ENCODE measurements at places on chromosomes 11 and 22.

GRCh38 chr11:129427816-129428406 lies 52.3 kb downstream of the BARX2 start:
- no peak for DNase-seq

- no peak for DNase-seq
Observed at GRCh38 chr22:27810609-27811151, 9.1 kb upstream of the MN1 start.

DNA sequence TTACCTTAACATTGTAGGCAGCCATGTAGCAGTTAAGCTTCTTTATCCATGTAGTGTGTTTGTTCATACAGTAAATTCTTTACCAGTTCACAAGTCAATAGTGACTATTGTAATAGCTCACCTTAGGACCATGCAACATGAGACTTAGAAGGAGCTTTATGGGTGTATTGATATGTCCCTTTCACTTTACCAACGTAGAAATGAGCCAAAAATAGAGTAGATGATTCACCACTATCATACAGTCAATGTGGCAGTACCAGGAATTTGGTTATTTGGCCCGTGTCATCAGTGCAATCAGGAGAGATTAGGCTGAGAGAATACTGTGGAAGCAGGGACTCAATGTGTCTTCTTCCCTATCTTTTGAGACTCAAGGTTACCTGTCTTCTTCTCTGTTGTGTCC lies 4.7 kb downstream of the ZDHHC13 start:
- no peak for DNase-seq

DNA sequence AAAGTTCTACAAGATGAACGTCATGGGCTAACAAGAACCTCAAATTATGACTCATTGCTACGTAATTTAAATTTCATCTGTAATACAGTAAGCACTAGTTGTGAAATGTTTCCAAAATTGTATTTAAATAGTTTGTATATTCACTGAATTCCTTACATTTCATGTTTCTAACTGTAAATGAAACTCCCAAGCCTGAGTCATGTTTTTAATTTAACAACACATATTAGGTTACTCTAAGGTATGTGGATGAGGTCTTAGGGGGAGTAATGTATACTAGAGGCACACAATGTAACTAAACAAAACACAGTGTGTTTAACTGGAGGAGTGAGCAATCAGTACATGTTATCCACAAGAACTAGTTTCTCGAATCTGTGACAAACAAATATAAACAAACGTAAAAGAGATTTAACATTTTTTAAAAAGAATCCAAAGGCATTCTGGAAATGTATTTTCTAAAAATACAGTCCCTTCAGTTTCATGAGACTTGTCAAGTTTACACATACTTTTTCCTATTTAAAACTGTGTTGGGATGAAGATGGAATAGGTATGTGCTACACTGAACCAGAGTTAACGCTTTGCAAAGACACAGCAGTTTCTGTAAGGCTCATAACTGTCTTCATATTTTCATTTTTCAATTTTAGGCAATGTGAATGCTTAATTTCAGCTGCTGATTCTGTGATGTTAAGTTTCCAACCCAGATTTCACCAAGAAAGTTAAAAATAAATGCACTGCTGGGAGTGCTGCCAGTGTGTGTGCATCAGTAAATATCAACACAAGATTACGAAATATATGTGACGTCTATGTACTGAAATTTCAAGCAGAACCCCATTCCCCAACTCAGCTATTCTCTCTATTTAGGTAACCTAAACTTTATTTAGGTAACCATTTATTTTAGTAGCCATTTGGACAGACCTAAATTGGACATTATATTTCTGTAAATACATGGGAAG lies 52.6 kb downstream of the PITPNB start:
- no peak for DNase-seq

GRCh38 chr11:110317516-110317932 lies 21.1 kb upstream of the RDX start:
- no peak for DNase-seq

DNA sequence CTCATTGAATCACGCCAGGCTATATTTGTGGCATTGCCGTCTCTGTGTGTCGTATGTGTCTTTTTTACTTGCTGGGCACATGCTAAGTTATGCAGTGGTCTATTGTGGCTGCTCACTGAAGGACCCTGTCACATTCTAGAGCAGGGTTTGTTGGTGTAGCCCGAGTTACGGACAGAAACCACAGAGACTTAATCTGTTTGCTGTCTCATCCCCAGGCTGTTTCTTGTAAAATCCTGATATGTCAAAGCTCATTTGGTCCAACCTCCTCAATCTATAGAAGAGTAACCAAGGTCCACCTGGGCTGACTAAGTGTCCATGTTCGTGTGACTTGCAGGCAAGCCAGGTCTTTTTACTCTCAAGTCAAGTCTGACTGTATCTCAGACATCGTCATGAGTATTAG lies 5.0 kb downstream of the DPF2 start:
- DNase-seq, result no peak

GRCh38 chr11:64887757-64888405 lies 9.5 kb upstream of the EHD1 start:
- DNase-seq, result no peak

GRCh38 chr22:45830531-45831245 lies 146.3 kb downstream of the WNT7B start:
- no peak for DNase-seq

- no peak for DNase-seq
Observed at GRCh38 chr11:1026641-1027482, 9.7 kb downstream of the MUC6 start.

GRCh38 chr11:18457450-18457849 lies 1.8 kb downstream of the LDHAL6A start:
- DNase-seq, result peak; percentile 81

DNA sequence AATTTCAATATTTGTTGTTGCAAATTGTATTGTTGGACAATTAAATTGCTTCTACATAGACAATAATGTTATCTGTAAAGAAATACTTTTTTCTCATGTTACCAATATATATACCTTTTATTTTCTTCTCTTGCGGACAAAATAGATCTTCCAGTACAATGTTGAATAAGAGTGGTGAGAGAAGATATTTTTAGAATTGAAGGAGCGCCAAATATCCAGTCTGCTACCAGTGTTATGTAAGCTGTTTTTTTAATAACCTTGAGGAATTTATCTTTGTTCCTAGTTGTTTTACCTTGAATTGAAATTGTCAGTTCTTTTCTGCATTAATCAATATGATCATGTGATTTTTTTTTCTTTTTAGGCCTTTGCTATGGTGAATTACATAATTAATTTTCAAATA lies 1702.5 kb upstream of the RAG2 start:
- DNase-seq, result no peak

DNA sequence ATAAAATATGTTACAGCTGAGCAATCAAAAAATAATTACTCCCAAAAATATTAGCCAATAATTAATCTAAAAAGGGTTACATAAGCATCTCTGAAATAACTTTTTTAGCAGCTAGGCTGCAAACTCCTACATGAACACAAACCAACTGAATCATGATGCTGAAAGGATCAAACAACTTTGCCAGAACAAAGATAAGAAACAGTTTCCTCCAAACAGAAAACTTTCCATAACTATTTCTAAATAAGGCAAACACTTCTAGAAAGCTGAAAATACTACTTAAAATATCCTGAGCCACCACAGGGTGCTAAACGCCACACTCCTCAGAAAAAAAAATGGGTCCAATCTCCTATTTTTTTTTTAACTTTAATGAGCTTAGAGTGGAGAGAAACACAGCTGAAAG lies 68.6 kb upstream of the ARHGAP32 start:
- DNase-seq, result no peak

DNA sequence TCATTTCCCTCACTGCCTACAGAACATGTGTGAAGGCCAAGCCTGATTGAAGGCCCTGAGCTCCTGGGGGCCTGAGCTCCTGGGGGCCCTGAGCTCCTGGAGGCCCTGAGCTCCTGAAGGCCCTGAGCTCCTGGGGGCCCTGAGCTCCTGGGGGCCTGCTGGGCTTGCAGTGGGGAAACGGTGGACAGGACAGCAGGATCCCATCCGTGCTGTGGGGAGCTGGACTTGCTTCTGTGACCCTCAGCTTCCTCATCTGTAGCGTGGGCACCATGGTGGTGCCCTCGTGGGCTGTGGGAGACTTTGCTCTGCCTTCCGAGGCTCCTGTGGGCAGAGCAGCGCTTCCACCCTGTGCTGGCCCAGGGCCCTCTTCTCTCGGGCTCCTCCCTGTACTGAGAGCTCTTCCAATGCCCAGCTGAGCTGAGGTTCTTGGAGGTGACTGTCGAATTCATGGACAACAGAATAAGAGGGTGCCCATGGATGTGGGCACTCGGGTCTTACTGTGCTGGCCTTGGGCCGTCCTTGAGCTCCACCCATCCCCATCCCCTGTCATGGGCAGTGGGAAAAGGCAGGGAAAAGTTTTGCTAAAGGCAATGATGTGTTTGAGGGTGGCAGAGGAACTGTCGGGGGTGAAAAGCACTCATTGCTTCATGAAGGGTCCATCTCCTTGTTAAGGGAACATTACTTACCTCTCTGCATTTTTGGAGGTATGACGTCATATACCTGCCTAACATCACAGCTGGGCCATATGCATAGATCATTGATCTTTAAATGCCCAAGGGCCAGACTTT lies 786.7 kb downstream of the TBC1D22A start:
- DNase-seq, result no peak

DNA sequence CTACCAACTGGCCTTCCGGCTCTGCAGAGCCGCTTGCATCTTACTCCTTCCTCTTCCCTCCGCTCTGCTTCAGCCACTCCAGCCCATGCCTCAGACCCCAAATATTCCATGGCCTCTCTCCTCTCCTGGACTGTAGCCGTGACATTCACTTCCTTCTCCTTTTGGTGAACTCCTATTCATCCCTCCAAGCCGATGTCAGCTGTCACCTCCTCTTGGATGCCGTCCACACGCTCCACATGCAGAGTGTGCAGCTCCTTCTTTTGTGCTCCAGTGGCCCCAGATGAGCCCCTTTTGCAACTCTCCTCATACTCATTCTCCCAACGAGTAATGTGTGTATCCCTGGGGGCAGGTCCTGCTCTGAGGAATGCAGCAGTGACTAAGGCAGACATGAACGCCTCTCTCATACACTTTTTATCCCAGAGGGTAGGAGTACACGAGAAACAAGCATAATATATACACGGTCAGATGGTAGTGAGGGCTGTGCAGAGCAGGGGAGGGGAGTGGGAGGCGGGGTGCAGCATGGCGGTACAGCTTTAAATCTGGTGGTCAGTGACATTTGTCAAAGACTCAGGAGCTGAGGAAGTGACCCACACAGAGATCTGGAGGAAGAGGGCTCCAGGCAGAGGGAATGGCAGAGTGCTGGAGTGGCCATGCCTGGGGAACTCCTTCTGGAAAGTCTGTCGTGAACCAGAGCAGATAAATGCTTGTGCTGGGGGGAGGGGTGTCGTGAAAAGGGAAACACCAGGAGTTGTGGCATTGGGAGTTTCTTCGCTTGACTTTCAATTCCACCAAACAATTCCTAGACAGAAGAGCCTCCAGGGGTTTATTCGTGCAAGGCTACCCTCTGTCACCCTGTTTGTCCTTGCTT lies 83.8 kb upstream of the ATXN10 start:
- no peak for DNase-seq

GRCh38 chr11:43135966-43136534 lies 175.7 kb upstream of the API5 start:
- no peak for DNase-seq

GRCh38 chr11:119323532-119324033 lies 6.7 kb upstream of the MCAM start:
- no peak for DNase-seq

- no peak for DNase-seq
Observed at GRCh38 chr11:125295931-125296330, 131.4 kb downstream of the PKNOX2 start.

GRCh38 chr11:967995-968751 lies 42.5 kb downstream of the AP2A2 start:
- no peak for DNase-seq

DNA sequence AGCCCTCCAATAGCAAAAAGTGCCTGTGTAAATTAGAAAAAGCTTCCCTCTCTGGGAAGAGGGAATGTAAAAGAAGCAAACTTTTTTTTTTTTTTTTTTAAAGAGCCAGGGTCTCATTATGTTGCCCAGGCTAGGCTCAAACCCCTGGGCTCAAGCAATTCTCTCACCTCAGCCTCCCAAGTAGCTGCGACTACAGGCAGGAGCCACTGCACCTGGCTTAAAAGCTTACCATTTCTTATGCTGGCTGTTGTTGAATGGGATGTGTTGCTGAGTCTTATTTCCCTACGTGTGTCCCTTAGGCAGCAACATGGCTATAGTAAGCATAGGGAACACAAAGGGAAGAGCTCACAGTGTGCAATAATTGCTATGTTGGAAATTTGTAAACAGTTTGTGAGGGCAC lies 225.5 kb upstream of the CCDC90B start:
- DNase-seq, result no peak

DNA sequence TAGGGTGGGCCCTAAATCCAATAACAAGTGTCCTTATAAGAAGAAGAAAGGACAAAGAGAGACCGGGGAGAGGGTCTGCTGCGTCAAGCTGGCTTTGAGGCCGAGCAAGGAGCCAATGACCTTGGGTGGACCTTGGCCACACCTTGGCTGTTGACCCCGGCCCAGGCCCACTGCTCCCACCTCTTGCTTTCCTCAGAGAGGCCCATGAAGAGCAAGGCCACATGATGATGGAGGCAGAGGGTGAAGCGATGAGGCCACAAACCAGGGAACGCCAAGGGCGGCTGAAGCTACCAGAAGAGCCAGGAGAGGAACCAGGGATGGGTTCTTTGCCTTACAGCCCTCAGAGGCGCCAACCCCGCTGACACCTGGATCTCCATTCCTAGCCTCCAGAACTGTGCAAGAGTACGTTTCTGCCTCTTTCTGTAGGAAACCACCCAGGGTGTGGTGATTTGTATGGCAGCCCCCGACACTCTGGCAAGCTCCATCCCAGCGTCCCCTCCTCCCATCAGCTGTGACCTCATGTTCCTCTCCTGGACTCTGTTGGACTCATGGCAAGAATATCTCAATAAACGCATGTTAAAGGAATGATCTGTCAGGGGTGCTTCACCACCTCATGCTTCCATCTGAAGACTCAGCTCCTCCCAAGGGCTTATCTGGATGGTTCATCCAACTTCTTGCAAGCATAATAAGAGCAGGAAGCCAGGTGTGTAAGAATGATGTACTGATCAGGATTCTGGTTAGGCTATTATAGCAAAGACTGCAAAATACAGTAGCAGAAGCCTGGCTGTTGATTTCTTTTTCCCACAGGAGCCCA lies 41.6 kb upstream of the LINC01488 start:
- no peak for DNase-seq

Measured in LNCaP clone FGC (cell line).